ENCODE measurements at places on chromosomes 5 and 9.

DNA sequence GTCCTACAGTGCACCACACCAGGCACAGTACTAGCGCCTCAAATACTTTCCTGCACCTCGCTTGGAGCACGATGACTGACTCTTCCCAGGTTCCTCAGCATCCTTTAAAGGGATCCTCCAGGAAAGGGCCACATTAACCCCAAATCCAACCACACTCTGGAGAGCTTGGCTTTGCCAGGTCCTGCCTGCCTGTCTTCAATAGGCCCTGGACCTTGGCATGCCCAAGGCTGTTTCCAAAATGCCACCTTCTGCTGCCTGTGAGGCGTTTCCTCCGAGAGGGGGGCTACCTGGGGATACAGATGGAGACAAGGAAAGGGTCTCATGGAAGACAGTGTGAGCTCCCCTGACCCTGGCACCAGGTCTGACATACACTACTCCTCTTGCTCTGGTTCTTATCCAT is 169.9 kb downstream of the DAB2IP start:
- no peak for DNase-seq

GRCh38 chr5:173829826-173830225 is 58.3 kb upstream of the CPEB4 start:
- DNase-seq, result no peak

DNA sequence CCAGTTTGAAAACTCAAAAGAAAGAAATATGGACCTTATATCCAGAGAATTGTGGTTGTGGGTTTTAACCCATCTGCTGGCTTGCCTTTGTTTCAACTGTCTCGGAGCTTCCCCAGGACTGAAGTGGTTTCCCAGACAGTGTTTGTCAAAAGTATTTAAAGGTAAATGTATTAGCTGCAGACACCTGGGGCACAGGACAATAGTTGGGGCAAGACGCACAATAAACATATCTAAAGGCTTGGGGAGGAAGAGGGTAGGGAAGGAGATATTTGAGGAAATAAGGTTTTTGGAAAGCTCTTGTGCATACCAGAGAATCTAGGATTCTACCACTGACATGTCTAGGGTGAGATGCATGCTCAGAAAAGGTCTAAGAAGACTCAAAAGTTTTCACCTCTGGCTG is 99.0 kb downstream of the ADAMTS2 start:
- no peak for DNase-seq

- DNase-seq, result no peak
Observed at GRCh38 chr9:72254901-72255545, 105.8 kb downstream of the GDA start.

- no peak for DNase-seq
Observed at GRCh38 chr9:94693485-94694204, 32.9 kb upstream of the AOPEP start.

DNA sequence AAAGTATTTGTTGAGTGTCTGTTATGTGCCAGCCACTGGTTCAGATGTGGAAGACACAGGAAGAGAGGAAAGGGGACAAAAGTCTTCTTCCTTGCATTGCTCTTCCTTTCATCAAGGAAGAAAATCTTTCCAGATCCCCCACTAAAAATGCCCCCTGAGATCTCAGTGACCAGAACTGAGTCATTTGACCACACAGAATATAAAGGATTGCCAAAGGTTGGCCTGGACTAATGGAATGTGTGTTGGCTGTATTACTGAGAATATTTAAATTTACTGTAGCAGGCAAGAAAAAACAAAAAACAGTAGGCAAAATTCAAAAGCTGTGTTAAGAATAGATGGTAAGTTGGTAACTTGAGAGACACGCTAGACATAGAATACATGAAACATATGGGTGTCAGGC is 10.0 kb upstream of the SEPTIN8 start:
- DNase-seq, result no peak

DNA sequence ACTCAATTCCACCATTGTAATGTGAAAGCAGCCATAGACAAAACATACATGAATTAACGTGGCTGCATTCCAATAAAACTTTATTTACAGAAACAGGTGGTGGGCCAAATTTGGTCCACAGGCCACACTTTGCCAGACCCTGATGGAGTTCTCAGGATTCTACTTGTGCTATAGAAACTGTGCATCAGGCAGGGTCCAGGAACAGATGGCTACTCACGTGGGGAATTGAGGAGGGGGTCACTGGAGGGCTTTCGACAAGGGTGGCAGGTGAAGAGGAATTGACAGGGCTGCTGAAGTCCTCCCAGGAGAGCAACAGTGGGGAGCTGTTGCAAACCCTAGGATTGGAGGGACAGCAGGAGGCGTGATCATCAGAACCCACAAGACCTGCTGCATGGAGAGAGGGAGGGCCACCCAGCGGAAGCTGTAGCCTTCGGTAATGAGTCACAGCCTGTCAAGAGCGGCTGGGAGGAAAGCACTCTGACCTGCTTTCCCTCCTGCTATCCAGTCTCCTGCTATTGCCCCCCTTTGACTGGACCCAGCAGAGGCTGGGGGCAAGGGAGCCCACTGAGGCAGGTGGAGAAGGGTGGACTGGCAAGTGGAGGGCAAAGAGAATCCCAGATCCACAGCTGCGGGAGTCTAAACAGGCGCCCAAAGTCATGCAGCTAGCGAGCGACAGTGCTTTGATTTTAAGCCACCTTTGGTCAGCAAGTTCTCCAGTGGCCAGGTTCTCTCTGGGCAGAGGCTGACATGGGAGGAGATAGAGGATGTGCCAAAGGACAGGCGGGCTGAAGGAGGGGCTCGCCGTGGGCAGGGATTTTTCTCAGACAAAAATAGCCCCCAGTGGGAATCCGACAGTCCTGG is 138.3 kb upstream of the SMIM23 start:
- no peak for DNase-seq

GRCh38 chr5:1325870-1326531 is 18.9 kb downstream of the CLPTM1L start:
- DNase-seq, result no peak

GRCh38 chr9:27429436-27429835 is 94.7 kb upstream of the IFNK start:
- no peak for DNase-seq

GRCh38 chr5:61669531-61669930 is 337.5 kb downstream of the ZSWIM6 start:
- DNase-seq, result no peak

DNA sequence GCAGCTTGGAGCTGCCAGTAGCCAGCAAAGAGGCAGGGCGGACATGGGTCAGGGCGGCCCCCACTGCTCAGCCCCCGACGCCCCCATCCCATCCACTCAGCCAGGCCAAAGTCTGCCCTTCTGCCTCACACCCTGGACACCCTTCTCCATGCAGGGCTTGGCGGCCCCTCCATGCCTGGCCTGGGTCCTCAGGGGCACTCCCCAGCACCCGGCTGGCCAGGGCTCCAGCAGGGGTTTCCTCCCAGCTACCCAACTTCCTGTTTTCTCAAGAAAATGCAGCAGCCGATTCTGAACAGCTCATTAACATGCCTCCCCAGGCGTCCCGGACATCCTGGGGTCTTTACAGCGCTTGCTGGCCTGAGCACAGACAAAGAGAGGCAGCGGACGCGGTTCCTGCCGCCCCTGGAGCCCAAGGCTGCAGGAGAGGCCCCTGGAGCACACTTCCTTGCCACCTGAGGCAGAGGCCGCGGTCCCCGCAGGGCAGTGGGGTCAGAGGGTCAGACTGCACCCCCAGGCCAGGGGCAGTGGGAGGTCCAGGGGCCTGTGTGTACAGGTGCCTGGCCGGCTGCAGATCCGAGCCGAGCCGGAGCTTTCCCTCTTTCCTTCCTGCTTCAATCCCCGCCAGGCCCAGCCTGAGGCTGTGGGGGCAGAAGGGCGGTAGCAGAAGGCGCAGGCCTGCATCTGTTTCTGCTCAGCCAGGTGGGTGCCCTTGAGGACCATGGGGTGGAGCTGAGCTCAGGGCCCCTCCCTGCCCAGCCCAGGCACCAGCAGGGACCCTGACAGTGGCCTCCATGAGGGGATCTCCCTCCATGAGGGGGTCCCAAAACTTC is 18.7 kb upstream of the NRARP start:
- peak; percentile 80 for DNase-seq

- no peak for DNase-seq
Observed at GRCh38 chr5:28313321-28313951, 1275.0 kb upstream of the CDH9 start.

DNA sequence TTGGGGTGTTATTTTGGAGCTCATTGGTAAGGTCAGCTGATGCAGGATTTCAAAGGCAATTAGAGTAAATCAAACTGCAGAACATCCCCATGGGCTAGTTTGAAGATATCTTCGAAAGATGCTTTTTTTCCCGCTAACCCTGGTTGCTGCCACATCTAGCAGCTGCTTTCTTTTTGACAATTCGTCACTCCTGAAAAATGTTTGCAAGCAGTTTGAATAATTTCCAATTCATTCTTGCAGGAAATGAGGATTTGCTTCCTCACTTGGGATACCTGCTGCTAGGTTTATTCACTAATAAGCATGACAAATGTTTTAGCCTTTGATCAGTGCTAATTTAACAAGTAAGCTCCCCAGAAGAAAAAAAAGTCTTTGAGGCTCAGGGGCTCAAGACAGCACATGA is 649.6 kb upstream of the RORB start:
- no peak for DNase-seq

- DNase-seq, result peak; percentile 60
Observed at GRCh38 chr5:133754575-133755169, 142.3 kb upstream of the FSTL4 start.

GRCh38 chr5:133701871-133702270 is 89.5 kb upstream of the FSTL4 start:
- no peak for DNase-seq

GRCh38 chr5:78009937-78010527 is 233.9 kb upstream of the TBCA start:
- DNase-seq, result no peak

DNA sequence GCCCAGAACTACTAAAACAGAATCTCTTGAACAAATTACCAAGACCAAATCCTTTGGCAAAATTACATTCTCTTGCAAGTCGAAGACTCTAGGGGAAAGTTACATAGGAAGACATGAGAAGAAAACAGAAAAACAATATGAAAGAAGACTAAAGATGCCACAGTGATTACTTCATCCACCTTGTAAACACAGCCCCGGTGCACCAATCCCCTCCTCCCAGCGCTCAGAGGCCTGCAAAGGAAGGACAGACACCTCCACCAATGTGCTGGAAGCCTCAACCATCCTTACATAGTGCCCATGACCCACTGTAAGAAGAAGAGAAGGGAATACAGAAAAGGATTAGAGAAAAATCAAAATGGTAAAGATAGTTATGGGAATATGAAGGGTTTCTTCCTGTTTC is 218.5 kb downstream of the SPOCK1 start:
- no peak for DNase-seq

GRCh38 chr5:150172145-150172544 is 5.6 kb downstream of the CDX1 start:
- no peak for DNase-seq

DNA sequence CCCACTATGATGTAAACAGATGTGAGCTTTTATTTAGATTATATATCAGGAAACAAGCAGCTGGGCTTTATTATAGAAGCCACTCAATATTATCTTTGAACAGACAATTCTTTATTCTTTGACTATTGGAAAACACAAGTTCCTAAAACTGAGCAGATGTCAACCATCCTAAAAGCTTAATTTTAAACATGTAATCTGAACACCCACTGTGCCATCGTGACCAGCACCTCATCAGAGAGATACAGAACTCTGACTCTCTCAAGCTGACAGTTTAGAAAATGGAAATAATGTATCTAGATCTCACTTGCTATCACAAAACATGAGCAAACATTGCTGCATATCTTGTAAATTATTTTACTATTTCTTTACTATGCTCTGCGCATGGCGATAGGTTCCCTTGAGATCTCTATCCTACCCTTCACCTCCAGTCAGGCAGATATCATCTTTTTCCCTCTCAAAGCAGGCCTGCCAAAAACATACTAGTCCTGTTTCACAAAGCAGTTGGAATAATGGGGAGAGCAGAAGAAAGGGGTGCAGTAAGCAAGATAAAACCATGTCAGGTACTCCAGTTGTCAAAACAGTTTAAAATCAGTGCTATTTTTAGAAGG is 151.0 kb downstream of the KIAA0825 start:
- no peak for DNase-seq

DNA sequence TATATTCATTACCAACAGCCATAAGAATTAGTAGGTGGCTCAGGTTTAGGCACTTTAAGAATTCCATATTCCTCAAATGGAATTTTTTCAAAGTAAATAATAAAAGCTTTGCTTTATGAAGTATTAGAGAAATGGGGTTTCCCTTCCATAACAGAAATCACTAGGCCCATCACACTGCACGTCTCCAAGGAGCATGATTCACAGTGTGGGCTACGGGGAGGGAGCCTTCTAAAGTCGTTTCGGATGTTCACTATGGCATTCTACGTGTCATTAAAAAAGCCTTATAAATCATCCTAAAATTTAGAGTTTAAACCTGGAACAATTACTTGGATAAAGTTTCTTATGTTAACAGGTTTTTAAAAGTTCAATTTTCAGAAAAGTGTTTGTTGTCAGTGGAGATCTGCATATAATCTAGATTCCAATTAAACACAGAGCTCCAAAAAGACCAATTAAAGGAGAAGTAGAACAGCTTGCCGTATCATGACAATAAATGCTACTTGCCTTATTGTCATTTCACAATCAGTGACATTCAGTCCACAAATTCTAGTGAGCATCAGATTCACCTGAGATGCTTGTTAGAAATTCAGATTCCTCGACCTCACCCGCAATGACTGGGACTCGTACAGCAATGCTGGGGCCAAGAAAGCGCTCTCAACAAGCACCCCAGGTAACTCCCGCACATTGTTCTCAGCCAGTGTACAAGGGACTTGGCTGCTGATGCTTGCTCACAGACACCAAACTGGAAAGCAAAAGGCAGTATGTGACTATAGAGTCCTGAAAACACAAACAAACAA is 115.7 kb downstream of the NFIB start:
- no peak for DNase-seq

GRCh38 chr5:111680737-111681413 is 76.1 kb downstream of the NREP start:
- DNase-seq, result no peak

GRCh38 chr9:117135501-117136098 is 279.3 kb downstream of the ASTN2 start:
- no peak for DNase-seq
